ENCODE measurements at places on chromosomes 5 and 9.

DNA sequence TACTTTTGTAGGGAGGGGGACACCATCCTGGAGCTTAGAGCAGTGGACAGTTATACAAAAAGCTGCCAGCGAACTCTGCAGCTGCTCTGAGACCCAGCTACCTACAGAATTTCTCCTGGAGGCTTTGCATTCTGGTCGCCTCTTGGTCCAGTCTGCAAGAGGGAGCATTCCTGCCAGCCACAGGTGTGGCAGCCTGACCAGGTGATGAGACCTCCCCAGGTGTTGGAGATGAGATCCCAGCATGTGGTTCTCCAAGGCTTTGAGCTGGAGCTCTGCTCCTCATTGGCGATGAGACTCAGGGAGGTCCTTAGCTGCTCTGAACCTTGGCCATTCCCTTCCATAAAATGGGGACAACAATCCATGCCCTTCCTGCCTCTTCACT is 69.3 kb downstream of the RGS3 start:
- no peak for DNase-seq

DNA sequence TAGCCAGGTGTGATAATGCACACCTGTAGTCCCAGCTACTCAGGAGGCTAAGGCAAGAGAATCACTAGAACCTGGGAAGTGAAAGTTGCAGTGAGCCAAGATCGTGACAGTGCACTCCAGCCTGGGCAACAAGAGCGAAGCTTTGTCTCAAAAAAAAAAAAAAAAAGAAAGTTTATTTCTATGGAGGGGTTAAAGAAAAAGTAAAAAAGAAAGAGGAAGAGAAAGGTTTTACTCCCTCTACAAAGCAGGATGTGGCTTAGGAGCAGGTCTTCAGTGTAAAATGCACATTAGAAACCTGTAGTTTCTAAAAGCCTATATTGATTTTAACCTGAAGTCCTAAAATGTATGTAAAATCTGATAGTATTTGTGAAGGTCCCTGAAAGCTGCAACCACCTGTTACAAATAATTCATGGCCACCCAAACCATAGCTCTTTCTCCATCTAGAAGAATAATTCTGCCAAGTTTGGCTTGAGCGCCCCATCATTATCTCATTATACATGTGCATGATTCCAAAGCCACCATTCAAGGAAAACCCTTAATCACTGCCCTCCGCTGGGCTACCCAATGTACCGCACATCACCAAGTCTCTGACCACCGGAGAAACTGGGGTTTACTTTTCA is 3.4 kb downstream of the FNBP1 start:
- DNase-seq: no peak

- DNase-seq: no peak
Observed at GRCh38 chr9:1400983-1401382, 350.8 kb downstream of the DMRT2 start.

GRCh38 chr5:92548346-92548745 is 1032.7 kb downstream of the NR2F1-AS1 start:
- DNase-seq: no peak

GRCh38 chr5:93305984-93306383 is 275.0 kb downstream of the NR2F1-AS1 start:
- no peak for DNase-seq

- no peak for DNase-seq
Observed at GRCh38 chr9:130128733-130129431, 43.3 kb upstream of the NCS1 start.

- DNase-seq: no peak
Observed at GRCh38 chr5:174943785-174944184, 219.4 kb downstream of the MSX2 start.

- DNase-seq: no peak
Observed at GRCh38 chr9:84297162-84297821, 43.3 kb downstream of the SLC28A3 start.

GRCh38 chr9:135075234-135076142 is 12.0 kb upstream of the OLFM1 start:
- DNase-seq: no peak

DNA sequence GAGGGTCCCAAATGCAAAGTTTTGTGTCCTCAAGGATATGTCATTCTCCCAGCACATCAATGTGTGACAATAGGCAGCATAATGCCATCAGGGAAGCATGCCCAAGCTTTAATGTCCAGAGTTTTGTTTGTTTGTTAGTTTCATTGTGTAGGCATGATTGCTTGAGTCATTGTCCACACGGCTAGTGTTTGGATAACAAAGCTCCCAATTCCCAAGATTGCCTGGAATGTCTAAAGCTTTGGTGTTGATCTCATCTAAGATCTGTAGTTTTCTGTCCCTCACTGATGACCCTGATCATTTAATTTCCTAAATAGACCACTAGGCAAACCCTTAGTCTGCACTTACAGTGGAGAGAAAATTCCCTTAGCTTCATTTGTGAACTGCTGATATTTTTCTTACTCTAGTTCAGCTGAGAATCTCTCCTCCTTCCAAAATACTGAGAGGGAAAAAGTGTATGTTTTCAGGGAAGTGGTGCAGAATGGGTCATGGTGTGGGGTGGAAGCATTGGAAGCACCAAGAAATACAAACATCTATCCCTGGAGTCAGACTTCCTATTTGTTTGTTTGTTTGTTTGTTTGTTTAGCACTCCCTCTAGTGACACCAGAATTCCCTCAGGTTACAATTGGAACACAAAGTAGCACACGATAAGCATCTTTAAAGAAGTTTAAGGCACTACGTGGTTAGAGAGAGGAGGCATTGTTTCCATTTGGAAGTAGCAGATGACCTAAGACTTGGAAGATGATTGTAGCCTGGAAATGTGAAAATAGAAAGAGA is 127.1 kb downstream of the PRDM6 start:
- no peak for DNase-seq

GRCh38 chr5:54753034-54753433 is 232.4 kb downstream of the ESM1 start:
- DNase-seq: no peak

GRCh38 chr5:32003981-32004380 is 170.1 kb downstream of the GOLPH3 start:
- no peak for DNase-seq

DNA sequence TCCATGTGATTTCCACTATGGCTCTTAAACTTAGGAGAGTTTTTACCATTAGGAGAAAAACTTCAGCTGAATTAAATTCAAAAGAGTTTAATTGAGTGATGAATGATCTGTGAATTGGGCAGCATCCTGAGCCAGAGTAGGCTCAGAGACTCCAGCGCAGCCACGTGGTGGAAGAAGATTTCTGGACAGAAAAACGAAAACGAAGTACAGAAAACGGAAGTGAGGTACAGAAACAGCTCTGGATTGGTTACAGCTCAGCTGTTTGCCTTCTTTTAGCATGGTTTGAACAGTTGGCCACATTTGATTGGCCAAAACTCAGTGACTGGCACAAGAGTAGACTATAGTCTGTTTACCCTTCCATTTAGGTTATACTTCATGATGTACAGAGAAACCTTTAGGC is 69.2 kb upstream of the PLPP1 start:
- DNase-seq: no peak

DNA sequence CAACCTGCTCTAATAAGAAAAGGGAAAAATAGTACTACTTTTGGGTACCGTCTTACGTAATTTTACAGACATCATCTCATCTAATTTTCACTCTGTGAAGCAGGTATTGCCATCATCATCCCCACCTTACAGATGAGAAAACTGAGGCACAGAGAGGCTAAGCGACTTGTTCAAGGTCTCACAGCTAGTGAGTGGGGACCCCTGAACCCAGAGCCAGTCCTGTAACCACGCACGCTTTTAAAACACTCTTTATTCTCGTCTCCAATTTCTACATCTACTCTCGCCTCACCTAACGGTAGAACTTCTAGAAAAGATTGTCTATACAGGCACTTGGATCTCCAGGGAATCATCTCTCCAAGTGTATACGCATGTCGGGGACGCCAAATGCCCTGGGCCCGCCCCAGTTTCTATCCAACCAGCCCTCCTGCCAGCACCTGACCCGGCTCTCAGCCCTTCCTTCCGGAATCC is 1.5 kb upstream of the TRAF1 start:
- no peak for DNase-seq

GRCh38 chr9:136930014-136930413 is 14.5 kb downstream of the FBXW5 start:
- no peak for DNase-seq

DNA sequence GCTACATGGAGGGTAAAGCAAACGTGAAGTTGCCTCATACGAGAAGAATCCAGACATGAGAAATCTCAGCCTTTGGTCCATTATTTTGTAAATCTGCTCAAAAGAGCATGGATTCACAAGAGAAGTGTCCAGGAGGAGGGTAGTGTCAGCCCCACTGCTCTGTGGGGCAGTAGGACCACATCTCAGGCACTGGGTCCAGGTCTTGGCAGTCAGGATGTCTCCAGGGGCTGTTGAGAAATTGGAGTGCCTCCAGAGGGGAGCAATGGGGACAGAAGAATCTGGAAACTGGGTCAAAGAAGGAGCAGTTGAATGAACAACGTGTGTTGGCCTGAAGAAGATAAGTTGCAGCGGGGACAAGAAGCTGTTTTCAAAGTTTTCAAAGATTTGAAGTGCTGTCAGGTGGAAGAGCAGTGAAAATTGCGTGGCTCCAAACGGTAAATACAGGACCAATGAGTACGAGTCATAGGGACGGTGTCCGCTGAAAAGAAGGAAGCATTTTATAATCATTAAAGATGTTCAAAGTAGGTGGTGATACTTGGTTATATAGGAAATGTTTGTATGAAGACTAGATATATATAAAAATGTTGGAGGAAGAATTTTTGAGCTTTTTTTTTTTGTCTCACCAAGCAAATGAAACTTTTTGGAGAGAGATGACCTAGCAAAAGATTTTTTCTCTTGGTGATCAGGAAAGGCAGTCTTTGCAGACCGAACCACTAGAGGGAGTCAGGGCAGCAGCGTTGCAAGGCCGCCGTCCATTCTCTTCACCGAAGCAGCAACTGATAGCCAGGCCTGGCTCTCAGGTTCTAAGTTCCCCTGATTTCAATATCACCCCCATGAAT is 57.1 kb upstream of the ZBED3 start:
- DNase-seq: peak; percentile 54

DNA sequence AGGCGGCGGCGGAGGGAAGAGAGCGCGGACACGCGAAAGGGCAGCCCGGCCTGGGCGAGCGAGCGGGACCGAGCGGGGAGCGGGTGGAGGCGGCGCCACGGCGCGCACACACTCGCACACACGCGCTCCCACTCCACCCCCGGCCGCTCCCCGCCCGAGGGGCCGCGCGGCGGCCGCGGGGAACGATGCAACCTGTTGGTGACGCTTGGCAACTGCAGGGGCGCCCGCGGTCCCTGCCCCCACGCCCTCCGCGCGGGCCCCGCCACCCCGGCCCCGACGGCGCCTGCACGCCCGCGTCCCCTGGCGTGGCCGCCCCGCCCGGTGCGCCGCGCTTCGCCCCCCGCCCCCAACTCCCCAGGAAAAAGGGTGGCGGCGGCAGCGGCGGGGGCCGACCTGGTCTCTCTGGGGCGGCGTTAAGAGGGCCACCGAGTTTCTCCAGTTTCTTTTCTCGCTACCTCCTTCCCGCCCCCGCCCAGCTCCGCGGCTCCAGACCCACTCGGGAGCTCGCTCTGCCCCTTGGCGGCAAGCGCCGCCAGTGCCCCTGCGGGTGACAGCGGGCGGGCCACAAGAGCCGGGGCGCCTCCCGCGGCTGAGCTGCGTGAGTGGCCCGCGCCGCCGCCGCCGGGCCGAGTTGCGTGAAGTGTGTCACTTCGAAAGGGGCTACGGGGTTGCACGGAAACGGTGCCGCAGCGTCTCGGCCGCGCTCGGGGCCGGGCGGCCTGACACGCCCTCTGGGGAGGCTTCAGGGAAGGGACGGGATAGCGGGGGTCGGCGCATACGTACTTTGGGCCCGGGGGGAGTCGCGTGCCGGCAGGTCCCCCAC is at the start of gene NR3C1:
NR3C1 (minus strand) TSS at position 94 of the 823 bp plus-strand sequence. CDS start 2,847 bp downstream, outside the sequence.
- DNase-seq: peak; percentile 64

DNA sequence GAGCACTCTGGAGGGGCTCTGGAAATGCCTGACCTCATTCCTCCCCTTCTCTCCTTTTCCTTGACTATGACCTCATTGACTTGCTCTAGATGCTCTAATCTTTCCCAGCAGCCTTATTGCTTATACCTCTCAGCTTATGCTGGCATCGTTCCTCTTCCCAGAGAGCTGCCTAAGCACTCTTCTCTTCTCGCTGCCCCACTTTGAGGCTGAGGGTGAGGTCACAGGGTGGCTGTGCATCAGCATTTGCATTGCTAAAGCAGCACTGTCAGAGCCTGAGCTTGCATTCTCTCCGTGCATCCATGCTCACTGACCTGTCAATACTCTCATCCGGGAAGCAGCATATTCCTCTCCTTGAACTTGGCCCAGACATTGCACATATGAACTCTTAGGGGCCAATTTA is 96.4 kb upstream of the NTRK2 start:
- no peak for DNase-seq

- DNase-seq: no peak
Observed at GRCh38 chr5:16626696-16627264, 10.0 kb upstream of the RETREG1 start.

DNA sequence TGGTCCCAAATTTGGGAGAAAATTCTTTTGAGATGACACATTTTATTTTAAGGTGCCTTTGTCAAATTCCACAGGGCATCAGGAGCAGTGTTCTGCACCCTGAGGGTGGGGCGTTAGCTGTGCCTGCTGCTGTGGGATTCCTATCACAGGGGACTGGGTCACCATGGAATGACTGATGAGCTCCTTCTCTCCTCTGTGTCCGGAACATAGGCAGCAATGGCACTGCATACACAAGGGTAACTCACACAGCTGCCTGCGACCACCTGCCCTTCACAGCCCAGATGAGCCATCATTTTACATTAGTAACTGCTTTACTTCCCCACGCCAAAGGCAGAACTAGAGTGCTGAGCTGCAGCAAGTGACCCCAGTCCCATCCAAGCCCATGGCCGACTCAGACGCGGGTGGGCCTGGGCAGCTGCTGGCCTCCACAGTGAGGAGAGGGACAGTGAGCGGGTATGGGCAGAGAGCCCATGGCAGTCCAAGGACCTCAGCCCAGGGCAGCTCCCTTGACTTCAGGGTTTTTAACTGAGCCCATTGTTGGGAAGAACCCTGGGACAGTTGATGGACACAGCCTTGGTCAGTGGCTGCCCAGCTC is 93.7 kb downstream of the GADD45G start:
- no peak for DNase-seq

GRCh38 chr5:60649288-60649917 is 50.6 kb downstream of the DEPDC1B start:
- DNase-seq: peak; percentile 15

DNA sequence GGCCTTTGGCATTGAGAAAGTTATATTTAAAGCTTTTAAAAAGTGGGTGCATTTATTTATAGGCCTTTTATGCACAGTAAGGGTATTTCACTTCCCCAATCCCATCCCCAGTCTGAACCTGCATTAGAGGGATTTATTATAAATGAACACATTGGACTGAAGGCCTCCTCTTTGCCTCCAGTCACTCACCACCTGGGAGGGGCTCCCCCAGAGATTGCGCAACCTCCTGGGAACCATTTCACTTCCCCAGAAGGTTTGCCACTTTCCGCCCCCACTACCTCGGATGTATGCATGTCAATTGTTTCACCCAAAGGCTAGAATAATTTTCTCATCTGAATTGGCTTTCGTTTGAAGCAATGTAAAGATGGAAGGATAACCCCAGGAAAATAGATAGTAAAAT is 29.8 kb upstream of the VCAN start:
- DNase-seq: no peak
